IMR-90 (cell line): ENCODE measurements at places on chromosomes 12 and 14. TPM values are rescaled to one million over a fixed set of nuclear protein-coding genes. Genes with fewer than 3 reads are reported as not detected.

Gene PLCZ1
- not detected in 2 replicates for polyA plus RNA-seq

Gene NAV3
- 24.3 and 25.5 TPM in 2 replicates for polyA plus RNA-seq

Gene SLC16A7
- 1.9 and 2.6 TPM in 2 replicates for polyA plus RNA-seq

Gene SLC22A17
- polyA plus RNA-seq, result 35.6 and 36.0 TPM in 2 replicates

DNA sequence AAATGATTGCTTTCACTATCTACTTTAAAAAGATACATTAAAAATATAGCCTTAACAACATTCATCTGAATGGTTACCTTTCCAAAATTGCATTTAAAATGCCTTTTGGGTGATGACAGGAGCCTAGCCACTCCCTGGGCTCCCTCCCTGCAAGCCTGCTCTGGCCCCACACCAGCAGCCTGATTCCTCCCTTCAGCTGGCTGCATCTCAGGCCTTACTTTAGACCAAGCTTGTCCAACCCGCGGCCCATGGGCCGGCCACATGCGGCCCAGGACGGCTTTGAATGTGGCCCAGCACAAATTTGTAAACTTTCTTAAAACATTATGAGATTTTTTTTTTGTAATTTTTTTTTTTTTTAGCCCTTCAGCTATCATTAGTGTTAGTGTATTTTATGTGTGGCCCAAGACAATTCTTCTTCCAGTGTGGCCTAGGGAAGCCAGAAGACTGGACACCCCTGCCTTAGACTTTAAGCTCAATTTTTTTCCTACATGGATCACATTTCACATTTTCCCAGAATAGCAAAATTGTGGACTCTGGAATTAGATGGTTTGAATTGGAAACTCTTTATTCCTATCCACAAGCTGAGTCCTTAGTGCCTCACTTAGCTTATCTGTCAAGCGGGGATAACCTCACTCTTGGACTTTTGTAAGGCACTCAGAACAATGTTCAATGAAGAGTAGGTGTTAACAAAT lies 124.4 kb downstream of the MYRFL start:
- H3K27me3 ChIP-seq, result no peaks in the 10 kb centered on the region
- H3K4me3 ChIP-seq, result no peak overlapping the region
- no peaks in the 10 kb centered on the region for H3K36me3 ChIP-seq
- H3K27ac ChIP-seq, result no peak overlapping the region

DNA sequence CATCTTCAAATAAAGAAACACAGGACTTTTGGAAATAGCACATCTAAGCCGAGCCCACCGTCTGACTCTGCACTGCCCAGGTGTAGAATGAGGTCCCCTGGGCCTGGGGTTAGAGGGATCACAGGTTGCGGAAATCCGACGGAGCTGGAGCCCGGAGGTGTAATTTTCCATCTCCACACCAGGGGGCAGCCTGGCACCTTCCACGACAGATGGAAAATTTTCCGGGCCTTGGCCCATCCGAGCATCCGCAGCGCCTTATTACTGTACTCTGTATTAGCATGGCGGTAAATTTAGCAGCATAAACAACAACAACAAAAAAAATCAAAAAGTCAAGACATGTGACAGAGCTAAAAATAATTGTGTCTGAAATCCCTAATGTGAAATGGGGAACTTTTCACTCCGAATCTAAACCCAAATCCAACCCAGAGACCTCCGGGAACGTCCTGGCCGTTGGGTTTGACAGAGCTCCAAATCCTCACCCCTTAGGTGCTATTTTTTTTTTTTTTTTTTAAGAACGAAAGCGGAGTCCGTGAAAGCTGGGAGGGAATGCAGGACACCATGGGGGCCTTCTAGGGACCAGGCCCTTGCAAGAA lies 93.9 kb downstream of the KSR2 start:
- H3K27ac ChIP-seq, result no peak overlapping the region
- no peaks in the 10 kb centered on the region for H3K36me3 ChIP-seq
- no peak overlapping the region for H3K4me3 ChIP-seq
- no peaks in the 10 kb centered on the region for H3K4me1 ChIP-seq
- no peaks in the 10 kb centered on the region; the same call in 1 of the 2 replicates for H3K27me3 ChIP-seq

DNA sequence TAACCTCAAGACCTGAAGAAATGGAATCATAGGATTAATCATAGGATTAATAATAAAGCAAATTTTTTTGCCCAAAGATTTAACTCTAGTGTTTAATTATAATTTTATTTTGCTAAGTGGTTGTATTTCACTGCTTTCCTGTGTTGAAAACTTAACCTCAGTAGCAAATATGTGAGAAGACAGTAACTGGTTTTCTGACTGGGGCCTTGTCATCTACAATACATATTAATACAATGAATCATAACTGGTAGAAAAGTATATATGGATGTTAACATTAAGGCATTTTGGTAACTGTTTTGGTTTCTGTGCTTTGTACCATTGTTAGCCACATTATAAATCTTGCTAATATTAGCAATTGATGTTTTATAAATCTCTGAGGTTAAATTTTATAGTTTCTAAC lies 92.2 kb downstream of the ACSS3 start:
- H3K27ac ChIP-seq, result no peak overlapping the region
- H3K4me3 ChIP-seq, result no peak overlapping the region
- DNase-seq, result peak; percentile 13
- no peaks in the 10 kb centered on the region for H3K36me3 ChIP-seq
- no peaks in the 10 kb centered on the region for H3K4me1 ChIP-seq
- H3K27me3 ChIP-seq, result no peaks in the 10 kb centered on the region
